ENCODE measurements at places on chromosomes 7 and 10.

GRCh38 chr7:132443761-132444520 lies 132.3 kb downstream of the PLXNA4 start:
- DNase-seq: no peak

DNA sequence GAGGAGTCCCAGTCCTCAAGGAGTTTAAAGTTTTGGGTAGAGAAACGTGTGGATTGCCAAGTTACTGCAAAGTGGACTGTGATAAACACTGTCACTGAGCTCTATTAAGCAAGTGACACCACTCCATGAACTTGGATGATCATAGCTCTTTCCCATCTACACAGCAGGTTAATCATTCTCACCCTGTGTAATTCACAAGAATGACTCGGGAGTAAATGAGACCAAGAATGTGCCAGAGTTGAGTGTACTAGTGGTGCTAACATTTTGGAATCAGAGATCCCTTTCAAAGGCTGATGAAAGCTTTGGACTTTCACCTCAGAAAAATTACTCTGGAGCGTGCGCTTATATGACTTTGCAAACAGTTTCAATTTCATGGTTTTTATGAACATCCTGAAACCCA lies 80.8 kb downstream of the RBM20 start:
- no peak for DNase-seq

DNA sequence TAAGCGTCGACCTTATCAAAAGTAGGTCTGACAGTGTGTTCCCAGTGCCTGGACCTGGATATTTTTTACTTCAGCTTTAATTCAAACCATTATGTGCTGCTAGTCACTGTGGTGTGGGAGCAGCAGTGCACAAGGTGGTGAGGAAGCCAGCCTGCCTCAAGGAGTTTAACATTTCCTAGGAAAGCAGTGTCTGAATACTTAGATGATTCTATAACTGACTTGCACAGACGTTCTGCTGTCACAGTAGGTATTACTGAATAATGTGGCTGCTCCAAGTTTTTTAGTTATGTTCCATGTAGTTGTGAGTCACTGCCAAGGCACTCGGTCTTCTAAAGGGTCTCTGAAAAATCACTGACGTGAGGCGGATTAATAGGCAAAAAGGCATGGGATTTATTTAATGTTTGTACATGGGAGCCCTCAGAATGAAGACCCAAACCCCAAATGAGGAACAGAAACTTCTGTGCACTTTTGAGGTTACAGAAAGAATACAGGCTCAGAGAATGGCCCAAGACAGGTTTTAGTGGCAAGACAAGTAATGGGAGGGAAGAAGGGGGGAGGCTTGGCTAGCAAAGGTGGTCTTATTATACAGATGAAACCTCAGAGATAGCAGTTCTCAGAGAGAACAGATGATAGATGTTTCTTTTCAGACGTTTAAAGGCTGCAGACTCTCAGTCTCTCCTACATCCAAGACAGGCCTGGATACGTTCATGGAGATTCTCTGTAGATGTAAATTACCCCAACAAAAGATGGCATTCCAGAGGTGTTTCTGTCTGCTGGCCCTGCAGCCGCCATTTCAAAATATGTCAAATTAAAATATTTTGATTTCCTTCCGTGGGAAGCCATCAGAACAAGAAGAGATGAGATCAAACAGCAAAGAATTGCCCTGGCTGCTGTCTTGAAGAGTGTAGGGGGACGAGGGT lies 209.3 kb downstream of the SDK1 start:
- DNase-seq: no peak

- no peak for DNase-seq
These were observed 101.0 kb upstream of the JCAD start for GRCh38 chr10:30160271-30160982.

- DNase-seq: no peak
These were observed 11.4 kb upstream of the FAM53B start for GRCh38 chr10:124755581-124755980.

GRCh38 chr10:1561731-1562337 lies 175.5 kb downstream of the ADARB2 start:
- no peak for DNase-seq

- no peak for DNase-seq
These were observed 70.6 kb downstream of the FOXL3 start for GRCh38 chr7:360454-361100.

- DNase-seq: no peak
These were observed 542.7 kb downstream of the TNS3 start for GRCh38 chr7:47039089-47039648.

- DNase-seq: no peak
These were observed 695.8 kb downstream of the TYW1 start for GRCh38 chr7:67692425-67692824.
